ENCODE measurements at places on chromosomes 6 and 20. TPM values are rescaled to one million over a fixed set of nuclear protein-coding genes. Genes with fewer than 3 reads are reported as not detected.

DNA sequence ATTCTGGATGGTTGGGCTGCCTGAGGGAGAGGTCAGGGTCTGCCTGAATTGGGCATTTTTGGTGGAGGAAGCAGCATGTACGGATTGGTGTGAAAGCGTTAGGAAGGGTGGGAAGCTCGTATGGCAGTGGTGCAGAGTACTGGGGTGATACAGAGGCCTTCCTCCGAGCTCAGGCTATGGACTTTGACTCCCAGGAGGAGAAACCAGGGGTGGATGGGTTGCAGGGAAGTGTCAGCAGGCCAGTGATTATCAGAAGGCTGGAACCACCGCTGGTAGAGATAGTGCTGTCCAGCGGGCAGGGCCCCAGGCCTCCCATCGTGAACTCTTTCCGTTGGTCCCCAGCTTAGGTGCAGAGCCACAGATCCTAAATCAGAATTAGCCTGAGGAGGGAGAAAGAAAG, 5.3 kb downstream of the WFDC5 start:
- no peaks in the 10 kb centered on the region for H3K36me3 ChIP-seq
- peaks cover 1% of the 10 kb centered on the region for H3K4me1 ChIP-seq
- H3K27ac ChIP-seq = no peak overlapping the region
- no peak overlapping the region for H3K4me3 ChIP-seq
- H3K27me3 ChIP-seq = peaks cover 21% of the 10 kb centered on the region

- no peaks in the 10 kb centered on the region for H3K27me3 ChIP-seq
- H3K36me3 ChIP-seq = no peaks in the 10 kb centered on the region
- peaks cover 11% of the 10 kb centered on the region for H3K4me1 ChIP-seq
Observed at GRCh38 chr6:134288538-134289203, 29.2 kb downstream of the SGK1 start.

Gene TMEM244
- total RNA-seq = not detected

DNA sequence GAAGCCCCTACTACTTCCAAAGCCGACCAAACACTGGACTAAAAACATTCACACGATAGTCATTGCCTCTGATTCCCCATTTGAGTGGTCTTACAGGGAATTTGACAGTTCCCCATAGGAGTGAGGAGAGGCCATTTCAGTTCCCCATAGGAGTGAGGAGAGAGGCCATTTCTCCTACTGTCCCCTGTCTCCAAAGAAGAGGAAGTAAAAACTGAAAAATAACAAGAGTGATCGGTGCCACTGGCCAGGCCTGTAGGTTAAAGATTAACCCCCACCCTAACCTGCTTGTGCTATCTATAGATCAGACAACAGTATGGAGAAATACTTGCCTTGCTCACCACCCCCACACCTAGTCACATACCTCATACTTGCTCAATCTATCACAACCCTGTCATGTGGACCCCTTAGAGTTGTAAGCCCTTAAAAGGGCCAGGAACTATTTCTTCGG, 204.0 kb upstream of the MOCS1 start:
- H3K4me1 ChIP-seq = no peaks in the 10 kb centered on the region
- DNase-seq = no peak
- H3K27ac ChIP-seq = no peak overlapping the region
- no peak overlapping the region for H3K4me3 ChIP-seq

DNA sequence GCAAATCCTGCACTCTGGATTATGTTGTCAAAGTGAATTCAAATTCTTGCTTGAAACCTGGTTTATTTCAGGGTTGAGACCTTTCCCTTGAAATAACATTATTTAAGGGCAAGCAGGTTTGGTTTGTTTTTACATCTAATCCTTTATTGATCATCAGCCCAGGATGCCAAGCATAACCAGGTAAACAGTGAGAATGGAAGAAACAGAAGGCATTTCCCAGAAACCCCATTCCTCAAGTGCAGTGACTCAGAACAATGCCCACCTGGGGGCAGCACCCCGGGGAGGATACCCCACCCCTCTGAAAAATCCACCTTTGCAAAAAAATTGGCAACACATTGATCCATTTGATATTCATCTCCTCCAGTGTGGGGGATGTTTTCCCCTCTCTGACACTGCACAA, 32.5 kb downstream of the POFUT1 start:
- no peaks in the 10 kb centered on the region for H3K4me1 ChIP-seq
- H3K27ac ChIP-seq = no peak overlapping the region
- no peak for DNase-seq
- H3K4me3 ChIP-seq = no peak overlapping the region

GRCh38 chr6:48474136-48474535, 363.1 kb upstream of the PTCHD4 start:
- no peak overlapping the region for H3K4me3 ChIP-seq
- H3K4me1 ChIP-seq = no peaks in the 10 kb centered on the region
- DNase-seq = no peak
- H3K27me3 ChIP-seq = no peaks in the 10 kb centered on the region
- no peak overlapping the region for H3K27ac ChIP-seq
- peaks cover 1% of the 10 kb centered on the region for H3K36me3 ChIP-seq

- no peaks in the 10 kb centered on the region for H3K27me3 ChIP-seq
- H3K36me3 ChIP-seq = no peaks in the 10 kb centered on the region
- no peak overlapping the region for H3K4me3 ChIP-seq
- peaks cover 54% of the 10 kb centered on the region for H3K4me1 ChIP-seq
- no peak for DNase-seq
- no peak overlapping the region for H3K27ac ChIP-seq
Observed at GRCh38 chr20:35398660-35399144, 13.1 kb downstream of the UQCC1 start.

DNA sequence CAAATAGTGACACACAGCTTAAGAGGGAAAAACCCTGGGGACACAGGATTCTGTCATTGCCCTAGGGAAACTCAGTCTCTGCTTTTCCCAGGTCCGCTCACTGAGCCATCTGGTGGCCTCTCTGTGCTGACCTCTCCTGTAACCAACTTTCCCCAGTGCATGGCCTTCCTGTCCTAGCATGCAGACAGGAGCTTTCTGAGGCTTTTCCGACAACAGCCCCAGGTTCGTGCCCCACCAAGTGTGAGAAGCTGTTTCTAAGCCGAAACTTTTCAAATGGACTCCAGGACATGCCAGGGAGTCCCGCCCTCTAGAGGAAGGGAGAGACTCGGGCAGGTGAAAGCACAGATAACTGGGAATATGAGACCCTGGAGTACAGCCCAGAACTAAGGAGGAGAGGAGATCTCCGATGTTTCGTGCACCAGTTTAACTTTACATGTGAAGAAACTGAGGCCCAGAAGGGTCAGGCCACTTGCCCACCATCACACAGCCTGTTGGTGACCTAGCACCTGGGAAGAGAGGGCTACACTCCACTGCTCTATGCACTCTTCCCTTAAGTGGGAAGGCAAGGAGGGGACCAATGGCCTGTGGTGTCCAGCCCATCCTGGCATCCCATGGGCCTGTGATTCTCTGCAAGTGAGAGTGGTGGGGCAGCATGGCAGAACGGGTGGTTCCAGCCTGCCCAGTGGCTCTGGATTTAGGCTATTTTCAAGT, 46.2 kb downstream of the RPP40 start:
- no peaks in the 10 kb centered on the region for H3K27me3 ChIP-seq
- no peak for DNase-seq
- H3K4me3 ChIP-seq = no peak overlapping the region
- peaks cover 27% of the 10 kb centered on the region for H3K36me3 ChIP-seq

Measured in naive thymus-derived CD8-positive, alpha-beta T cell (primary cell).